ENCODE measurements at places on chromosomes 7 and 10. TPM values are rescaled to one million over a fixed set of nuclear protein-coding genes. Genes with fewer than 3 reads are reported as not detected.
A peak's percentile ranks its signal among the peaks of the same experiment; 100 is the strongest.

KCND2 gene
- polyA plus RNA-seq, result not detected

PRRT4 gene
- not detected for polyA plus RNA-seq

CCDC172 gene
- polyA plus RNA-seq, result not detected

ADO gene
- polyA plus RNA-seq, result 6.2 TPM

DNA sequence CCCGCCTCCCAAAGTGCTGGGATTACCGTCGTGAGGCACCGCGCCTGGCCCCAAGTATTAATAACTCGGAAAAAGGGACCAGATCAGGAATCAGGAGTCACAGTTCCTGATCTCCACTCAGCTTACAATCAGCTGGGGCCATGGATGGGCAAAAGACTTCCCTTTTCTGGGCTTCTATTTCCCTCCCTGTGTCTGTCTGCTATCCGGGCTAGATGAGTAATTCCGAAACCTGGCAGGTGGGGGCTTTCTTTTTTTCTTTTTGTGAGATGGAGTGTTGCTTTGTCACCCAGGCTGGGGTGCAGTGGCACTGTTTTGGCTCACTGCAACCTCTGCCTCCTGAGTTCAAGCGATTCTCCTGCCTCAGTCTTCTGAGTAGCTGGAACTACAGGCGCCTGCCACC lies 11.6 kb downstream of the RPS24 start:
- H3K4me3 ChIP-seq, result no peak overlapping the region
- no peaks in the 10 kb centered on the region for H3K4me1 ChIP-seq
- H3K27ac ChIP-seq, result no peak overlapping the region
- no peaks in the 10 kb centered on the region for H3K27me3 ChIP-seq
- H3K36me3 ChIP-seq, result peaks cover 33% of the 10 kb centered on the region
- peak; percentile 27 for DNase-seq

GRCh38 chr7:133564484-133564883 lies 311.6 kb downstream of the EXOC4 start:
- no peaks in the 10 kb centered on the region for H3K36me3 ChIP-seq
- no peaks in the 10 kb centered on the region for H3K4me1 ChIP-seq
- DNase-seq, result no peak
- no peak overlapping the region for H3K4me3 ChIP-seq

- peaks cover 2% of the 10 kb centered on the region for H3K4me1 ChIP-seq
- no peak for DNase-seq
- no peak overlapping the region for H3K4me3 ChIP-seq
- peaks cover 22% of the 10 kb centered on the region for H3K36me3 ChIP-seq
- H3K27ac ChIP-seq, result no peak overlapping the region
These were observed 170.2 kb downstream of the SKAP2 start for GRCh38 chr7:26694141-26694540.

DNA sequence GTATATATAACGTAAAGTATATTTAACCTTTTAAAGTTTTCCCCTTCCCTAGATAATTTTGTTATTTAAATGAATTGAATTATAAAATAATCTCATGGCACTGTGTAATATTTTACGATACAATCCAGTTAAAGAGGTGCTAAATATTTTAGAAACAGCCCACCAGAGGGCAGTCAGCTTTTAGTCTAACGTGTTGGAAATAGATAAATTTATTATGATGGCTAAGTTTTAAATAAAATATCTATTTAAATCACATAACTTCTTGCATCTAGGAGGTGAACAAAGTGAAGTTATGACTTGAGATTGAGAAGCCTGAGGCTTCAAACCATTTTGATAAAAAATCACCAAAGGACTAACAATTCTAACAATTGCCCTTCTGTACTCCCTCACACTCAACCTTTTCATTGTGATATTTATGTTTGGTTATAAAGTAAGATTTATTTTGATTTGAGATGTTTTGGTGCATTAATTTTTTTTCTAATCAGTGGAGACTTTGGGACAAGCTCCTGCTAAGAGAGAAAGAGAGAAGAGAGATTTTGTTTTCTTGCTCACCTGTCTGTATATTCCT lies 171.5 kb upstream of the SP4 start:
- peak; percentile 36 for DNase-seq
- H3K4me3 ChIP-seq, result no peak overlapping the region
- no peak overlapping the region for H3K27ac ChIP-seq
- no peaks in the 10 kb centered on the region for H3K4me1 ChIP-seq
- peaks cover 41% of the 10 kb centered on the region for H3K27me3 ChIP-seq

DNA sequence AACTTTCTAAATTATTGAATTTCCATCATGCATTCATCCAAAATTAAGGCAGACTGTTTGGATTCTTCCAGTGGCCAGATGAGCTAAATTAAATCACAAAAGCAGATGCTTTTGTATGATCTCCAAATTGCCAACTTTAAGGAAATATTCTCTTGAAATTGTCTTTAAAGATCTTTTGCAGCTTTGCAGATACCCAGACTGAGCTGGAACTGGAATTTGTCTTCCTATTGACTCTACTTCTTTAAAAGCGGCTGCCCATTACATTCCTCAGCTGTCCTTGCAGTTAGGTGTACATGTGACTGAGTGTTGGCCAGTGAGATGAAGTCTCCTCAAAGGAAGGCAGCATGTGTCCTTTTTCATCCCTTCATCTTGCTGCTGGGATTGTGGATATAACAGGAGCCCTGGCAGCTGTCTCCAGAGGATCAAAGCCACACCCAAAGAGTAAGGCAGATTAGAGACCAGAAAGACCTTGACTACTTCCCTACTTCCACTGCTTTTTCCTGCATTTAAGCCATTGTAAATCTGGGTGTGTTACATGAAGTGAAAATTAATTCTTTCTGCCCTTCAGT lies 8.2 kb upstream of the CFAP69 start:
- no peak overlapping the region for H3K27ac ChIP-seq
- H3K36me3 ChIP-seq, result no peaks in the 10 kb centered on the region
- no peak overlapping the region for H3K4me3 ChIP-seq
- H3K4me1 ChIP-seq, result no peaks in the 10 kb centered on the region

DNA sequence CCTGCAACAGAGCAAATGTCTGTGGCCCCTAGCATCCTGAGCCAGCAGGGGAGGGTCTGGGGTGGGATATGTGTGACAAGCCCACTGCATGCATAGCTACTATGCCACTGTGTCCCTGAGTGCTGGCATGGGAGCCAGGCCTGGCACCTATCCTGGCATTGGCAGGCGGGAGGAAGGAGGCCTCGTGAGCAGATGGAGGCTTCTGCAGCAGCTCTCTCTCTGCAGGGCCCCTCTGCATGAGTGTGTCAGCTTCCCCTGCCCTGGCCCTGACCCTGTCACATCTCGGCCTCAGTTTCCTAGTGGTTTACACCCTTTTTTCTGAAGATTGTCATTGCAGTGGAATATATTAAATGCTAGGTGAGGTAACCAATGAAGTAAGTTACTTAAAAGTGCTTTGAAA lies 13.1 kb upstream of the IMPDH1 start:
- peaks cover 53% of the 10 kb centered on the region for H3K4me1 ChIP-seq
- H3K27ac ChIP-seq, result peak overlapping the region; percentile 77
- no peaks in the 10 kb centered on the region for H3K36me3 ChIP-seq
- no peak overlapping the region for H3K4me3 ChIP-seq
- DNase-seq, result peak; percentile 80

- H3K27ac ChIP-seq, result no peak overlapping the region
- no peaks in the 10 kb centered on the region for H3K27me3 ChIP-seq
- DNase-seq, result no peak
- no peak overlapping the region for H3K4me3 ChIP-seq
- H3K4me1 ChIP-seq, result no peaks in the 10 kb centered on the region
These were observed 139.4 kb downstream of the GFRA1 start for GRCh38 chr10:116133634-116134033.

- peaks cover 2% of the 10 kb centered on the region for H3K27me3 ChIP-seq
These were observed 38.6 kb downstream of the TRIL start for GRCh38 chr7:28919510-28919909.
